ENCODE measurements at places on chromosomes 12 and 14.
A peak's percentile ranks its signal among the peaks of the same experiment; 100 is the strongest.

GRCh38 chr14:68665131-68665530, 127.7 kb downstream of the ZFP36L1 start:
- H3K27me3 ChIP-seq: no peaks in the 10 kb centered on the region
- peaks cover 50% of the 10 kb centered on the region for H3K4me1 ChIP-seq
- no peak overlapping the region for H3K4me3 ChIP-seq
- H3K36me3 ChIP-seq: no peaks in the 10 kb centered on the region
- no peak for DNase-seq

DNA sequence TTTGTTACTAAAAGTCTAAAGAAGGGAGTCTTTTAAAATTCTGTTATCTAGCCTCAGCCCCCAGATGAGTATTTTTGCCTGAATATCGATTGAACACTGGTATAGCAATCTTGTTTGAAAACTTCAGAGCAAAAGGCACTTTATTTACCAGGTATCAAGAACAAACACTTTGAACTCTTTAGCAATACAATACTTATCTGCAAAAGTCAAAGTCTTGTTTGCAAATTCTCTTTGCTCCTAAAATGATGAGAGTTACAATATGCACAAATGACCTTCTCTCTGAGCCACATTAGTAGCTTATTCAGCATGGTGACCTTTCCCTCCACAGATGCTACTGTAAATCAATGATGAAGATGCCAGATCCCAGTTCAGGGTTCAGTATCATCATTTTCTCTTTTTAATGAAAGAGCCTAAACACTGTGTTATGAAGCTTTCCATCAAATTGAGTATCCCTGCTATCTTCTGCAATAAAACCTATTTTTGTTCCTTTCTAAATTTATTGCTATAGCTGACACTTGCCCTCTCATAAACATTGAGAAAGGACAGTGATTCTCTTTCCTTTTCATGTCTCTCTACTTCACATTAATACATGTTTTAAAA, 752.7 kb upstream of the MGAT4C start:
- H3K4me3 ChIP-seq: no peak overlapping the region
- H3K4me1 ChIP-seq: no peaks in the 10 kb centered on the region
- DNase-seq: no peak
- H3K36me3 ChIP-seq: no peaks in the 10 kb centered on the region

DNA sequence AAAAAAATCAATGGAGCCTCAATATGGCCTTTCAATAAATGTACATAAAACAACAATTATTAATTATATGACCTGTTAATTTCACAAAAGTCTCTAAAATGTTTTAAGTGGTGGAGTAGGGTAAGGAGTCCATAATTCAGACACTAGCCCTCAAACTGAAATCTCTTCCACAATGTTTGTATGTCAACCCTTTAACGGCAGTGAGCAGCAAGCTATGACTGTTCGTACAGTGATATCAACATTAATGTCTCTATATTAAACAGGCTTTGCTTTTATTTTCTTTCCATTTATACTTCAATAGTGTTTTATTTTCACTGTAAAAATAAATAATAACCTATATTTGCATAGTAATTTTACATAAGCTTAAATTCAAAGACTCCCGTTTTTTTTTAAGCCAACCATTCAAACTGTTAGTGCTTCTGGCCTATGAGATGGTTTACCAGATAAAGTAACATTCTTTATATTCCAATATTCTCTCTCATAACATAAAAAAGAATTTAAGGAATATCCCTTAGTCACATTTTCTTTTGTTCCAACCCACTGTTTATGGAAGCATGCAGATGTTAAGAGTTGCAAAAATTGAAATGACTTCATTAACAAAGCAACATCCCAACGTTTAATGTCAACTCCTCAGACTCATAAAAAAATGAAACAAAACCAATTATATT, 2.3 kb downstream of the CDK17 start:
- H3K27ac ChIP-seq: peak overlapping the region; percentile 97
- peak overlapping the region; percentile 85 for H3K4me3 ChIP-seq
- H3K36me3 ChIP-seq: no peaks in the 10 kb centered on the region
- no peak for DNase-seq
- no peaks in the 10 kb centered on the region for H3K27me3 ChIP-seq

DNA sequence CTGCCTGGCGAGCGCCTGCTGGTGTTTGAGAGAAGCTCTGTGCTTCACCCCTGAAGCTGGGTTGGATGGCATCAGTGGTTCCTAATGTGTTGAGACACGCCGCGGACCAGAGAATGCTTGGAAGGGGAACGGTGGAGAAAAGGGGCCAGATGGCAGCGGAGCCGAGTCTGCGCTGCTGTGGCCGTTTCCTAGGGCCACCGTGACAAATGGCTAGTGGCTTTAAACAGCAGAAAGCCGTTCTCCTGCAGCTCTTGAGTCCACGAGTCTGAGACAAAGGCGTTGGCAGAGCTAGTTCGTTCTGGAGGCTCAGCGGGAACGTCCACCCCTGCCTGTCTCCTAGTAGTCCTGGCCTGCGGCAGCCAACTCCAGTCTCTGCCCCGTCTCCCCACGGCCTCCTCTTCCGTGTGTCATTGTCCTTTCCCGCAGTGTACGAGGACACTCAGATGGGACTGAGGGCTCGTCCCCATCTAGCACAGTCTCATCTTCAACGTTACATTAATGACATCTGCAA, 103.6 kb downstream of the ADGRD1 start:
- DNase-seq: peak; percentile 74
- no peaks in the 10 kb centered on the region for H3K27me3 ChIP-seq
- no peak overlapping the region for H3K27ac ChIP-seq
- H3K4me1 ChIP-seq: no peaks in the 10 kb centered on the region
- no peak overlapping the region for H3K4me3 ChIP-seq

GRCh38 chr14:60925286-60925685, 55.6 kb downstream of the TRMT5 start:
- DNase-seq: no peak
- no peak overlapping the region for H3K4me3 ChIP-seq
- H3K36me3 ChIP-seq: no peaks in the 10 kb centered on the region
- H3K27ac ChIP-seq: no peak overlapping the region
- no peaks in the 10 kb centered on the region for H3K4me1 ChIP-seq
- no peaks in the 10 kb centered on the region for H3K27me3 ChIP-seq

- H3K27me3 ChIP-seq: no peaks in the 10 kb centered on the region
- no peak overlapping the region for H3K27ac ChIP-seq
- H3K4me1 ChIP-seq: no peaks in the 10 kb centered on the region
- DNase-seq: no peak
Measured at GRCh38 chr12:67578976-67579661, 69.4 kb upstream of the DYRK2 start.

- H3K4me1 ChIP-seq: peaks cover 54% of the 10 kb centered on the region
- peak overlapping the region; percentile 40 for H3K4me3 ChIP-seq
- peaks cover 56% of the 10 kb centered on the region for H3K36me3 ChIP-seq
- DNase-seq: peak; percentile 94
- H3K27me3 ChIP-seq: no peaks in the 10 kb centered on the region
- peak overlapping the region; percentile 82 for H3K27ac ChIP-seq
Measured at GRCh38 chr12:124457287-124458219, 109.9 kb downstream of the NCOR2 start.

- DNase-seq: no peak
- H3K27ac ChIP-seq: peak within 1 kb of the TSS; percentile 89
- H3K4me1 ChIP-seq: peaks cover 28% of the 10 kb centered on the region
Measured at GRCh38 chr14:58637391-58638230, at the start of gene DACT1. Gene DACT1 (plus strand): TSS chr14:58637962. CDS start chr14:58638203, 241 bp downstream.

DNA sequence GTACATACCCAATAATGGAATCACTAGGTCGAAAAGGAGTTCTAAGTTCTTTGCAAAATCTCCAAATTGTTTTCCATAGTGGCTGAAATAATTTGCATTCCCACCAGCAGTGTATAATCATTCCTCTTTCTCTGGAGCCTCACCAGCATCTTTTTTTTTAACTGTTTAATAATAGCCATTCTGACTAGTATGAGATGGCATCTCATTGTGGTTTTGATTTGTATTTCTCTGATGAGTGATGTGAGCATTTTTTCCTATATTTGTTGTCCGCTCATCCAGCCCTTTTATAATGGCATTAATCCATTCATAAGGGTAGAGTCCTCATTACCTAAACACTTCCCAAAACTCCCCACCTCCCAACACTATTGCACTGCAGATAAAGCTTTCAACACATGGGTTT, 278.3 kb downstream of the SEC23A start:
- H3K36me3 ChIP-seq: no peaks in the 10 kb centered on the region
- no peak overlapping the region for H3K4me3 ChIP-seq
- no peaks in the 10 kb centered on the region for H3K27me3 ChIP-seq

DNA sequence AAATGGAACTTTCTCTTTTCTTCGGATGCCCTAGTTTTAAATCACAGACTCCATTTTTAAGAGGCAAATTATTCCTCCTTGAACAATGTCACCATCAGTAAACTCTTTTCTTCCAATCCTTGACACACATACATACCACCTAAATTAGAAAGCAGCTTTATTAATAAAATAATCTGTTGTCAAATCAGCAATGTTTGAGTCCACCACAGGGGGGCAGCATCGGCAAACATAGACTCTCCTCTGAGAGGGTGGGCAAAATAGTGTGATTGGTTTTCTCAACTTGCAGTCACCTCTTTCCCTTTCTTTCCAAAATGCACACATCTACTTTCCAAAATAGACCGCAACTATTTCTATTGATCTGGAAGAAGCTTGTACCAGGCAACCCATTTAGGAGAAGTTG, 438.4 kb upstream of the OR4E1 start:
- no peaks in the 10 kb centered on the region for H3K36me3 ChIP-seq
- no peaks in the 10 kb centered on the region for H3K27me3 ChIP-seq
- no peak for DNase-seq
- no peak overlapping the region for H3K27ac ChIP-seq
- H3K4me1 ChIP-seq: no peaks in the 10 kb centered on the region

DNA sequence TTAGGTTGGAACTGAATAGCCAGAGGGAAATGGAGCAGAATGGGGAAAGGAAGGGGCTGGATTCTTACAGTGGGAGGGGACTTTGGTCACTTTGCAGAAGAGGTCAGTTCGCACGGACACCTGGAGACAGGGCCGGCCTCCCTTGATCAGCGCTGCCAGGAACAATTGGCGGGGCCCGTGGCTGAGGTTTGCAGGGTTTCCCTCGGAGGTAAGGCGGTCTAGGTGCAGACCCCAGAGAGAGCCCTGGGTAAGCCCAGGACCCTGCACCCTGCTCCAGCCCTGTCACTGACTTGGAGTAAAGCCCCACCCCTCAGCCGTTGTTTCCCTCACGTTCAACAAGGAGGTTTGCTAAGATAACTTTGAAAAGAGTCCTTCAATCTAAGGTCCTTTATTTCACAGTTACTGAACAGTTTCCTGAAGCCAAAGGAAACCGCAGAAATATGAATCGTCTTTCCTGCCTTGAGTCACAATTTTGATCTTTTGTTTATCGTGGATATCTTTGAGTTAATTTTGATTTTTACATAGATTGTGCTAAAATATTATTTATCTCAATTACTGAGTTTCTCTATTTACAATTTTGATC, 231.4 kb upstream of the RTL1 start:
- H3K4me3 ChIP-seq: no peak overlapping the region
- no peaks in the 10 kb centered on the region for H3K4me1 ChIP-seq
- H3K27me3 ChIP-seq: peaks cover 13% of the 10 kb centered on the region
- H3K36me3 ChIP-seq: no peaks in the 10 kb centered on the region
- H3K27ac ChIP-seq: no peak overlapping the region

DNA sequence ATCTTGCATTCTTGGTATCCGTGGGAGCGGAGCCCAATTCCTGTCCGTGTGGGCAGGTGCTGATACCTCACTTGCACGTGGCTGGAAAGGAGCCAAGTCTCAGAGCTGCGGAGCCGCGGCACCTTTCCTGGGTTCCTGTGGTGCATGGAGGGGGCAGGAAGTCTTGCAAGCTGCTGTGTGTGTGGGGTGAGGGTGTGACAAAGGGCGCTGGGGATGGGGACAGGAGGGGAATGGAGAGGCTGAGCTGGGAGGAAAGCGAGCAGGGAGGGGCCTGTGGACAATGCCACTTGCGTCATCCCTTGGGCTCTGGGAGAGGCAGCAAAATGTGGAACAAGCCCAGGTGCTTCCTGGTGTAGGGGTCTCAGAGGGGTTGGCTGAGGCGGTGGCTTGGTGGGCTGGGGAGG, 86.7 kb downstream of the CALM1 start:
- H3K27ac ChIP-seq: no peak overlapping the region
- no peak for DNase-seq
- peaks cover 3% of the 10 kb centered on the region for H3K4me1 ChIP-seq
- no peaks in the 10 kb centered on the region for H3K36me3 ChIP-seq
- H3K27me3 ChIP-seq: peaks cover 8% of the 10 kb centered on the region

DNA sequence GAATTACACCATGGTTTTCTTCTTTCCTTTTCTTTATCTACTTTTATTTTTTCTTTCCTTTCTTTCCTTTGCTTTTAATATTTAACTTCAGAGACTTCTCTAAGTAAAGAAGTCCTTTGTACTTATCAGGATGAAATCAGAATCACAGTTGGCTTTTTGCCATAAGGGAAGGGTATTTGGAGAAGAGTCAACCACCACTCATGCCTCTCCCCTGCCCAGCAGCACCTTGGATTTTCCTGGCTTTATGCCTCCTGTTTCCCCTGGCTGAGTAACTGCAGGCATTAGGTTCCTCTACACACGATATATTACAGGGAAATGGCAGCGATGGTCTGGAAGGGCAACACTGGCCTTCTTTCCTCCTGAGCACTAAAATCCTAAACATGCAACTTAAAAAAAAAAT, 266.4 kb upstream of the CAND1 start:
- H3K4me1 ChIP-seq: no peaks in the 10 kb centered on the region
- no peaks in the 10 kb centered on the region for H3K36me3 ChIP-seq
- H3K4me3 ChIP-seq: no peak overlapping the region
- H3K27me3 ChIP-seq: no peaks in the 10 kb centered on the region

DNA sequence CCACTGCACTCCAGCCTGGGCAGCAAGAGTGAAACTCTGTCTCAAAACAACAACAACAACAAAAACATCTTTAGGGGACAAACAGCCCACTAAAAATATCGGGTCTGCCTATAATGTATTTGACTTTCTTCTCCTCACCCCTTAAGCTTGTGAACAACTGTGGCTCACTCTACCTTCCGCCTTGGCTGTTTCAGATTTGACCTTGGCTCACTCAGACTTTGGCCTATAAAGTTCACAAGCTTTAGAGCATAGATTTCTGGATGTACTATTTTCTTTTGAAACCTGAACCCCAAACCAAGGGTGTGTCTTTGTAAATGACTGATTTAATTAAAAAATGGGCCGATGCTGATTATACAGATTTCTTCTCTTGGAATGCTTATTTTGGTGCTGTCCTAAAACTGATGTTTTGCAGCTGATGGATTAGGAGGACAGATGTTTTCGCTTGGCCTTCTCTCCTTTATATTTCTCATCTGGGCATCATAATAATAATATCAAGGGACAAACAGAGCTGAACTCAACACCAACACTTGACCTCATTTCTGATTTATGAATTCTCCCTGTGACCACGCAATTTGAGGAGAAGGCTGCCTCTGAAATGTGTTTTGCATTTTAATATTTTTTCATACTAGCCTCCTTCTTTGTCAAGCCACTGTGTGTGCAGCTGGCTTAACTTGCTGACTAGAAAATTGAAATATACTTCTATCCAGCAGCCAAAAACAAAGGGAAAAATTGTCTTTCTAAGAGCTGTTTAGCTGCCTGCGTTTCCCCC, 40.2 kb upstream of the RASSF3 start:
- no peaks in the 10 kb centered on the region for H3K36me3 ChIP-seq
- H3K27ac ChIP-seq: peak overlapping the region; percentile 5
- peaks cover 18% of the 10 kb centered on the region for H3K4me1 ChIP-seq
- no peak overlapping the region for H3K4me3 ChIP-seq
- DNase-seq: no peak

- no peak overlapping the region for H3K27ac ChIP-seq
- H3K4me3 ChIP-seq: no peak overlapping the region
- DNase-seq: no peak
- H3K36me3 ChIP-seq: no peaks in the 10 kb centered on the region
- H3K27me3 ChIP-seq: no peaks in the 10 kb centered on the region
- H3K4me1 ChIP-seq: no peaks in the 10 kb centered on the region
Measured at GRCh38 chr12:124183172-124183571, 111.7 kb upstream of the RFLNA start.
